ENCODE measurements at places on chromosomes 1 and 21. TPM values are rescaled to one million over a fixed set of nuclear protein-coding genes. Genes with fewer than 3 reads are reported as not detected.

- H3K4me3 ChIP-seq: no peak overlapping the region
- H3K4me1 ChIP-seq: no peaks in the 10 kb centered on the region
- DNase-seq: no peak
- H3K36me3 ChIP-seq: no peaks in the 10 kb centered on the region
- no peak overlapping the region for H3K27ac ChIP-seq
Observed at GRCh38 chr1:201791779-201792173, 37.2 kb upstream of the IPO9 start.

- no peak overlapping the region for H3K27ac ChIP-seq
- no peak for DNase-seq
- no peaks in the 10 kb centered on the region for H3K4me1 ChIP-seq
- H3K36me3 ChIP-seq: peaks cover under 1% of the 10 kb centered on the region
- no peak overlapping the region for H3K4me3 ChIP-seq
- H3K27me3 ChIP-seq: peaks cover 3% of the 10 kb centered on the region
Observed at GRCh38 chr1:233617025-233617424, 3.1 kb downstream of the KCNK1 start.

DNA sequence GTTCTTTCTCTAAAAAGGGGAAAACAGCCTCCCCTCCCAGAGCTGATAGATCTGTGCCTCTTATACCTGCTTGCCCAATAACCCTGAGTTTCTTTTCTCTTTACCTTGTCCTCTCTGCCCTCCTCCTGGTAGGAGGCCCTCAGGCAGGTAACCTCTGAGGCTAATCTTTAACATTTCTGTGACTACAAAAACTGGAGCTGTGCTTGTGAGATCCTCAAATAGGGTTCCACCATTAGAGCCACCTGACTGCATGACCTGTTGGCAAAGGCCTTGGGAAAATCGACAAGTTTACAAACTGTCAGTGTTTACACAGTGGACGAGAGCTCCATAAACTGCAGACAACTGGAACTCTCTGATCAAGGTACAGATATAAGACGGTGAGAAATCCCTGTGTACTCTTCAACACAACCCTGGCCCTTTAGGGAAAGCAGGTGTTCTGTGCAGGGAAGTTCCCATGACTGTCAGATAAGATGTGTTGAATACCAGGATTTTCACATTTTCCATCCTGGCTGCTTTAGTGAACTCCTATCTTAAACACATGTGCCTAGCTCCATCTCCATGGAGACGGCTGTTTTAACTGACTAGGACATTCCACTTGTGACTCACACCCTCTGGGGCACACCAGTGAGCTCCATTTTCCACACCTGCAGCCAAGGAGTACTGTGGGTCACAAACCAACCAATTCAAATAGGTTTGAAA lies 38.3 kb downstream of the ECE1 start:
- peaks cover 3% of the 10 kb centered on the region for H3K4me1 ChIP-seq
- DNase-seq: no peak
- peaks cover 4% of the 10 kb centered on the region for H3K27me3 ChIP-seq

DNA sequence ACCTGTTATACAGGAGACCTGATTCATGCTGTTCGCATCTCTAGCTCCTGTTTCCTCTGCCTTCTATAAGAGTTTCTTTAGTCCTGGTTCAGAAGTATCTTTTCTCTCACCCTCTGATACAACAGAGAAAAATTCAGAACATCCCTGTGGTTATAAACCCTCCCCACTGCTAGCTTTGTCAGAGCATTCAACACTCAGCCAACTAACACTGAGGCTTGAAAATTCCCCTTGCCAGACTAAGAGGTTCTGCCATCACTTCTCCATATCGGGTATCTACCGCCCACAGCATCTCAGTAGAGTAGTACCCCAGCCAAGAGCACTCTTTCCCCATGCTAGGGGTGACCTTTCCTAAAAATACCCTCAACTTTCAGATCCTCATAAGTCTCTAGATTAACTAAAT lies 19.6 kb upstream of the PIK3R3 start:
- no peak overlapping the region for H3K4me3 ChIP-seq
- H3K27me3 ChIP-seq: no peaks in the 10 kb centered on the region

DNA sequence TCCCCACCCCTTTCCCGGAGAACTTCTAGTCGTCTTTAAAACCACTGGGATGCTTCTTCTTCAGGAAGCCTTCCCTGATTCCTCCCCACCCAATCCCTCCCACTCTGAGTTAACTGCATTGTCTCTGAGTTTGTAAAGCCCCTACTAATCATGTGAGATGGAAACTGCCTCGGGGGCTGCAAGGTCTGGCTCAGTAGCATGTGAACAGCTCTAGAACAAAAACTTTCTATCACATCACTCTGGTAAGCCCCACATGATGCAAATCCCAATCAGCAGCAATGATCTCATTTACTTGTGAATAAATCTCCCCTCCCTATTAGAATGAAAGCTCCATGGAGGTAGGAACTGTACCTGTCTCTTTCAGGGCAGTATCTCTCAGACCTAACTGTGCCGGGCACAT lies 141.0 kb upstream of the JUN start:
- no peak overlapping the region for H3K4me3 ChIP-seq
- no peak for DNase-seq
- H3K27ac ChIP-seq: no peak overlapping the region

IPO9 gene
- 16.3 TPM for polyA plus RNA-seq

- H3K4me1 ChIP-seq: no peaks in the 10 kb centered on the region
- DNase-seq: no peak
- H3K27ac ChIP-seq: no peak overlapping the region
- peaks cover 4% of the 10 kb centered on the region for H3K27me3 ChIP-seq
- no peak overlapping the region for H3K4me3 ChIP-seq
- no peaks in the 10 kb centered on the region for H3K36me3 ChIP-seq
Observed at GRCh38 chr1:44608141-44608540, 66.1 kb downstream of the TMEM53 start.

CELA3A gene
- not detected for polyA plus RNA-seq
